NCI-H2107 (cell line): ENCODE measurements at places on chromosomes 2 and 18.
A peak's percentile ranks its signal among the peaks of the same experiment; 100 is the strongest.

DNA sequence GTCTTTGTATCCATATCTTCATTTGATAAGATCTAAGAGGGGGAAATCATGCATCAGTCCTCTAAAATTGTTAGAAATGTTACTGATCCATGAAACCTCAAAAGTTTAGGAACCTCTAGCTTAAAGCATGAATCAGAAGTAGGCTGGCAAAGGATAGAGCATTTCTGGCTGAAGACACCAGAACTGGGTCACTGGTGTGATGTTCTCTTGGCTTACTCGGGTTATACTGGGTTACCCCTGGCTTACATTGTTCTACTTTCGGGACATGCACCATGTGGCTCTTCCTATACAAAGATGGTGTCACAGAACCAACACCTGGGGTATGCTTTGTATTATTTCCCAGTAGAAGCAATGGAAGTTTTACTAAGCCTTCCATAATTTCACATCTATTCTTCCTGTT lies 83.2 kb upstream of the TNP1 start:
- DNase-seq, result no peak

DNA sequence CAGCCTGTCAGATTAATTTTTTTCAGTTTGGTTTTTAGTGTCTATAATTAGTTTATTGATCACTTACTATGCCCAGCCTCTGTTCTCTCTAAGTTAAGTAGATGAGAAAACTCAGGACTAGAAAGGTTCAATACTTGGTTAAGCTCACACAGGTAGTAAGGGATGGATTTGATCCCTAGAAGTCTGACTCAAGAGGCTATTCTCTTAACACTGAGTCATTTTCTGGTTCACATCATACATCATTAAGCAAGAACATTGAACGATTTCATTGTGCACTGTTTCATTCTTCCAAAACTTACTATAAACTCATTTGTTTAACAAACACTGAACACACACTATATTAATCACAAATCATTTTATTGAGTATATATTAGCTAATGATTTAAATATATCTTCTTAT lies 54.1 kb upstream of the SLC38A11 start:
- DNase-seq, result no peak

GRCh38 chr2:233466991-233467603 lies 99.5 kb downstream of the USP40 start:
- DNase-seq, result no peak

DNA sequence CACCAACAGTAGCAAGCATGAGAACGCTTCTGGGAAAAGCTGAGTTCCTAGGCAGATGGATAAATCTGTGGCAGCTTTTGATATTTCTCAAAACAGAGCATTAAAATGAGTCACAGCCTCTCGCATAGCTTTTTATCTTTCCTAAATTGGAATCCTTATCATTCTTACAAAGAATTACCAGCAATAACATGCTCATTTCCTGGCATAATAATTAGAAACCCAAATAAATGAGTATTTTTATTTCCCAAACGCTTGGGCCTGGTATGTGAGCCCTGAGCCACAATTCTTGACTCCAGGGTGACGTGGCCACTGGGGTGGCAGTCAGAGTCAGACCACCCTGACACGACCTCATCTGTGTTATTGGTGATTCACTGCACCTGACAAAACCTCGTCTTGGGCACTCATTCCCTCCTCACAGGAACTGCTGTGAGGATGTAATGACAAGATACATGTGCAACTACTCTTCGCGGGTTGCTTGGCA lies 210.7 kb downstream of the ARL4C start:
- no peak for DNase-seq

DNA sequence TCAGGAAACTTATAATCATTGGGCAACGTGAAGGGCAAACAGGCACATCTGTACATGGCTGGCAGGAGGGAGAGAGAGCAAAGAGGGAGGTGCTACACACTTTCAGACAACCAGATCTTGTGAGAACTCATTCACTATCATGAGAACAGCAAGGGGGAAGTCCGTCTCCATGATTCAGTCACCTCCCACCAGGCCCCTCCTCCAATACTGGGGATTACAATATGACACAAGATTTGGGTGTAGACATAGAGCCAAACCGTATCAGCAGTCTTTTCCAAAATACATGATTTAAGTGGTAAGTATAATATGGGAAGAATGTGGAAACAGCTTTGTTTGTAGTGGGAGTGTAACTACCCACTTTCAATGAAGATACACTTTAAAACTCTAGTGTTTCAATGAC lies 65.0 kb downstream of the EPB41L5 start:
- DNase-seq, result no peak

DNA sequence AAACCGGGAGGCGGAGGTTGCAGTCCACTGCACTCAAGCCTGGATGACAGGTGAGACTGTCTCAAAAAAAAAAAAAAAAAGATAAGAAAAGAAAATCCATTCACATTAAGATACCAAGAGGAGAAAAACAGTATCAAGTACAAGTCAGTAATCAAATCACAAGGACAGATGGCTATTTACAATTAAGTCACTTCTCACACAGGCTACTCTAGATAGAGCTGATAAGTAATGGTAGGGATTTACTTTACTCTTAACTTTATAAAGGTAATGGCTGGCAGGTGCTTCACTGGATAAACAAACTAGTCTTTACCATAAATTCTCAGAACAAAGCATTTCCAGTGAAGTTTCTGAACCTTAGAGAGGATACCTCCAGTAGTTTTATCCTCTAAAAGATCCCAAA lies 11.5 kb downstream of the SF3B1 start:
- DNase-seq, result no peak

GRCh38 chr2:18516112-18516511 lies 44.3 kb downstream of the RDH14 start:
- no peak for DNase-seq

GRCh38 chr2:96088340-96089335 lies 27.7 kb downstream of the ADRA2B start:
- DNase-seq, result no peak

- DNase-seq, result no peak
Observed at GRCh38 chr18:51234117-51235008, 36.9 kb upstream of the MEX3C start.

- DNase-seq, result no peak
Observed at GRCh38 chr2:235937936-235938335, 230.2 kb downstream of the GBX2 start.

GRCh38 chr18:44799907-44800421 lies 119.3 kb downstream of the SETBP1 start:
- DNase-seq, result no peak

DNA sequence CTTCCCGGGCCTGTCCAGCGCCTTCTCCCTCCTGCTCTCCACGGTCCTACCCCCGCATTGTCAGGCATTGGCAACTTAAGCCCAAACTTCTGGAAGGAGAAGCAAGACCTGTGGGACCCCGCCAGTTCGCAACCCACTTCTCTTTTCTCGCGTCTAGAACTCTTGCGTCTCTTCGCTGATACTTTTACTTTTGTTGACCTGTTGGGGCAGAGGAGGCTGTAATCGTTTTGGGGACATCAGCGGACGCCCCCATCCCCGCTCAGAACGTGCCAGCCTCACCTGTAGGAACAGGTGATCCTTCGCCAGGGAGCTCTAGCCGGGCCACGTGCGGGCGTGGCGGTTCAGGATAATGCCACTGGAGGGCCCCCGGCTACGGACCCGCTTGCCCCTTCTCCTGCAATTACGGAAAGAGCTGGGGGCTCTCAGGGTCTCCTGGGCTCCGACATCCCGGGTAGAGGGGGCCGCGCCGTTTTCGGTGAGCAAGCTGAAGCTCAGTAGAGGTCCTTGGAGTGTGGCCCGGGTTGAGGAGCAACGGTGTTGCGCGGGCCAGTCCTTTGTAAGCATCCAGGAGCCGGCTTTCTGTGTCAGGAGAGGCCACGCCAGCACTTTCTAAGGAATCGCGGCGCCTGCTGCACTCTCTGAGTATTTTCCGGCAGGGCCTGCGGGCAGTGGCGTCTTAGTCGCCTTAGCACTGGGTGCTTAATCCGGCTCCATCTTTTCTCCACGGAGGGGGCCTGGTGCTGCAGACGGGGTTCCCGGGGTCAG lies 1.6 kb downstream of the MTCL1 start:
- DNase-seq, result peak; percentile 10

DNA sequence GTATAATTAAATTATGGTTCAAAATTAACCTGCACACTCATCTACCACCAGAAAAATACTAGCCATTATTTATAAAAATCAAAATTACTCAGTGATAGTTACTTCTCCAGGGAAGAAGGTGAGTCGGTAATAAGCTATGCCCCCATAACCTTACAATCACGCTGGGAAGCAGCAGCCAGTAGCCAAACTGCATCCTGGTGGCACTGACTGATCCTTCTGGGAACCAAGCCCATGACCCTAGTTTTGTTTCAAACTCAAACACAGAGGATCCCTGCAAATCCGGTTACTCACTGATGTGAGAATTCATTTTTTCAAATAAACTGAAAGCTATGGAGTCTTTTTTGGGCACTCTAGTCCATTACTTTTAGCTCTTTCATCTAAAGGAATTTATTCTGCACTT lies 88.2 kb upstream of the VWC2L start:
- no peak for DNase-seq

DNA sequence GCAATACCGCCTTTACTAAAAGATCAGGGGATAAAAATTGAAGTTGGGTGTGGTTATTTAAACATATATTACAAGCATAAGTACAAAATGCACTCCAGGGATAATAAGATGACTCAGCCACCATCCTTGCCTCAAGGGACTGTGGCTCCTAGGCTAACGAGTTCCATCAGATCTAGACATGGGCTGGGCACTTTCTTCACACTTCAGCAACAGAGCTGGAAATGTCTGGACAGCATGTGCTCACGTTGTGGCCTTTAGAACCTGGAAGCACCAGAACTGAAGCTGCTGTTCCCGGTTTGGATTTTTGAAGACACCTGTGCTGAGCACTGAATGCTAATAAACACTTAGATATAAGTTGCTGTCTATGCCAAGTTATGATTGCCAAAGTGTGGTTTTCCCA lies 384.2 kb upstream of the SALL3 start:
- no peak for DNase-seq

- DNase-seq, result no peak
Observed at GRCh38 chr2:98927027-98927426, 9.0 kb downstream of the CRACDL start.

DNA sequence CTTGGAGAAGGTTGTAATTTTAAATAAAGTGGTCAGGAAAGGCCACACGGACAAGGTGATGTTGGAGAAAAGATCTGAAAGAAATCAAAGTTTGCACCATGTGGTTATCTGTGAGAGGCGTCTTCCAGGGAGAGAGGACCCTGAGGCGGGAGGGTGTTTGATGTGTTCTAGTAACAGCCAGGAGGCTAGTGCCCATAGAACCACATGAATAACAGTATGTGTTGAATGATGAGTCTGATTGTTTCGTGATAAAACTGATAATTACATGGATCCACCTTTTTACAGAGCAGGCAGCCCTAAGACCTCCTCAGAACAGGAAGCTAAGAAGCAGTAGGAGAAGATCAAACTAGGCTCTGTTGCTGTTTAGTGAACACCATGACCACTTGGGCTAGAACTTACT lies 91.4 kb downstream of the SCG2 start:
- DNase-seq, result no peak

- DNase-seq, result peak; percentile 5
Observed at GRCh38 chr2:232026910-232027309, 65.4 kb downstream of the DIS3L2 start.

- DNase-seq, result peak; percentile 34
Observed at GRCh38 chr2:45890819-45891218, 239.3 kb downstream of the PRKCE start.

DNA sequence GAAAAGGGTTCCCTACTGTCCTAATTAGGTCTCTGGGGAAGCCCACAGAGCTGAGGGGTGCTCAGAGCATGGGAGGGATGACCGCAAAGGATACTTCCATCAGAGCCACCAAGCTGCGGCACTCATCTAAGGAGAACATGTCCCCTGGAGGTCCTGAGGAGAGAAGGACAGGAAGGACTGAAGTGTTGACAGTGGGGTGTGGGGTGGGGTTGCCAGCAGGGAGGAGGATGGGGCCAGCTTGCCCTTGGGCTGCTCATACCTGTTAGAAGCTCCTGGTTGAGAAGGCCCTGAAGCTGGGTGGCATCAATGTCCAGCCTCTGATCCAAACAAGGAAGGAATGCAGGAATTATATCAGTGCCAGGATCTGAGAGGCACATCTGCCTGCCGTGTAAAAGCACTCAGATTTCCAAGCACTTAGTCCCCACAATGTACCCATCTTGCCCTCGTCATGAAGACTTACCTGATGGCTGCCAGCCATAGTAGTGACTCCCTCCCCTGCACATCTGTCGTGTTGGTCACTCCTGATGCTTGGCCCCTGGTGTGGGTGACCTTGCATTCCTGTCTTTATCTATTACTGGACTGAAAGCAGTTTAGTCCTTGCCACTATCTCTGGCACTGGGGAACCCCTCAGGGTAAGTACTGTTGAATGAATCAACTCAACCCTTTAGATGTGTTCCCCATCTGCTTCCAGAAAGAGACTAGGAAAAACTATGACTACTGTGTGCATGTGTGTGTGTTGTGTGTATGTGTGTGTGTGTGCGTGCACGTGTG lies 68.9 kb downstream of the CAPN13 start:
- no peak for DNase-seq

- no peak for DNase-seq
Observed at GRCh38 chr2:188894979-188895378, 79.2 kb upstream of the COL3A1 start.

DNA sequence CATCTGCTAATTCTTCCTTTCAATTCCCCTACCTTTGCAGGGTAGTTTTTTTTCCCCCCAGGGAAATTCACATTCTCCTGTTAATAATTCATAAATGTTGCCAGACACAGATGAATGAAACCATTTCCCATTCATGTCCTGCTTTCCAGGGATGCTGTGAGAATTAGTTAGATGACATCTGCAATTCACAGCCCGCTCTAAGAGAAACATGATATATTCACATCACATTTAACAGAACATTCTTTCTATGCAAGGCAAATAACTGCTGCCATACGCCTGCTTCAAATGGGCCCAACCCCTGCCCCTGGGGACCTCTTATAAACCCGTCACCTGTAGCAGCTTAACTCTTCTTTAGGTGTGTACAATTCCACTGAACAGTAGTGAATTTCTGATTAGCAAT lies 110.6 kb upstream of the CTAGE1 start:
- DNase-seq, result no peak

- DNase-seq, result no peak
Observed at GRCh38 chr2:36409935-36410334, 54.4 kb downstream of the CRIM1 start.

DNA sequence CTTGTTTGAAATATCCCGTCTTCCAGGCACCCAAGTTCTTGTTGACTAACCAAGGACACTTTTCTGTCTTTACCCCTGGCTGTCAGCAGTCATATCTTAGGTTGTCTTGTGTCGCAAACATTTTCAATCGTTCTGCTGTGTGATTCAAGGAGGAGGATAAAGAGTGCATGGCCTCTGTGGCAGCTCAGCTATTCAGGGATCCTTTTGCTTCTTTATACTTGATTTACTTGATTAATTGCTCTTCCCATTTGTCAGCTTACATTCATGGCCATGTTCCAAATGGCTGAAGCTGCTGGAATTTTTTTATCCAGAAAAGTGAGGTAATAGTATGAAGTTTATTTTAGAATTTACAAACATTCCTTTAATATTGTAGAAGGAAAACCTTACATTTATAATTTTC lies 97.3 kb upstream of the FZD5 start:
- no peak for DNase-seq

GRCh38 chr2:190811811-190812210 lies 68.8 kb upstream of the GLS start:
- no peak for DNase-seq
